Cardiac atrium fibroblast (primary cell): ENCODE measurements at places on chromosomes 5 and 9. TPM values are rescaled to one million over a fixed set of nuclear protein-coding genes. Genes with fewer than 3 reads are reported as not detected.

The STPG3 gene
- not detected in 2 replicates for total RNA-seq

The CDC20B gene
- total RNA-seq, result not detected in 2 replicates

The ZNF608 gene
- total RNA-seq, result 10.3 and 12.2 TPM in 2 replicates

The GRIN3A gene
- total RNA-seq, result not detected in 2 replicates

The SLC36A2 gene
- not detected in 2 replicates for total RNA-seq

The CD14 gene
- 1.1 and 14.7 TPM in 2 replicates for total RNA-seq

The EQTN gene
- total RNA-seq, result not detected in 2 replicates

The RECK gene
- total RNA-seq, result 35.7 and 37.3 TPM in 2 replicates

The GABRP gene
- not detected in 2 replicates for total RNA-seq

The PTGR1 gene
- 90.4 and 112 TPM in 2 replicates for total RNA-seq

The LMX1B gene
- total RNA-seq, result not detected in 2 replicates

The GNA14 gene
- total RNA-seq, result 8.3 and 9.6 TPM in 2 replicates

The SEMA5A gene
- 64.3 and 95.6 TPM in 2 replicates for total RNA-seq

The FANCG gene
- total RNA-seq, result 6.5 and 10.4 TPM in 2 replicates

The MRPL22 gene
- total RNA-seq, result 11.2 and 14.6 TPM in 2 replicates

The CYFIP2 gene
- total RNA-seq, result 0.54 and 4.7 TPM in 2 replicates

The ANKRA2 gene
- total RNA-seq, result 8.1 and 21.1 TPM in 2 replicates
